NCI-H2029 (cell line): ENCODE measurements at places on chromosomes 2 and 18.

GRCh38 chr2:68236103-68236734 is 16.1 kb downstream of the PPP3R1 start:
- DNase-seq = no peak

DNA sequence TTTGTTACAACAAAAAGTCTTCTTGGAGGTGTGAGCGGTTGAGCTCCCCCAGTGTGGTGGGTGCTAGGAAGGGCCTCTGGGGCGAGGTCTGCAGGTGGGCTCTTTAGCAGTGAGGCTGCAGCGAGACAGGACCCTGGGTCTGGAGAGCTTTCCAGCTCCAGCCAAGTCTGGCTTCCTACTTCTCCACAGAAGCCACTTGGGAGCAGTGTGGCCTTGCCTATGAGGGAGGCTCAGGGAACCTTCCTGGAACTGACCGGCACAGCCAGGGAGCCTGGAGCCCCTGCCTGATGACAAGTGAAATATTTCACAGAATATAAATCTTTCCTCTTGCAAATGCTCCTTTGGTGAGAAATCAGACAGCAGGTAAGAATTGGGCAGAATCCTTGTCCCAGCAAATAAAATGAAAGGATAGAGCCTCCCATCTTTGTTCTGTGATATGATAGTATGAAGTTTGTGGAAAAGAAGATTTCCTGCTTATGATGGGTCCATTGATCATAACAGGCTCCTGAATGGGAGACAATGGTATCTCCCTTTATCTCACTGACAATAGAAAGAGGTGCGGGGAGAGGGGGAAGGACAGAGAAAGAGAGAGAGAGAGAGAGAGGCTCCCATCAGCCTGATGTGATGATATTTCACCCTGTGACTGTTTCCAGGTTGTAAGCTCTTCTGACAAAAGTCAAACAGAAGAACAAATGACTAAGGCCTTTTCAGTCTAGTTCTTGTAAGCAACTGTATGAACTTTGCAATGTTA is 289.8 kb upstream of the SPRED2 start:
- no peak for DNase-seq

DNA sequence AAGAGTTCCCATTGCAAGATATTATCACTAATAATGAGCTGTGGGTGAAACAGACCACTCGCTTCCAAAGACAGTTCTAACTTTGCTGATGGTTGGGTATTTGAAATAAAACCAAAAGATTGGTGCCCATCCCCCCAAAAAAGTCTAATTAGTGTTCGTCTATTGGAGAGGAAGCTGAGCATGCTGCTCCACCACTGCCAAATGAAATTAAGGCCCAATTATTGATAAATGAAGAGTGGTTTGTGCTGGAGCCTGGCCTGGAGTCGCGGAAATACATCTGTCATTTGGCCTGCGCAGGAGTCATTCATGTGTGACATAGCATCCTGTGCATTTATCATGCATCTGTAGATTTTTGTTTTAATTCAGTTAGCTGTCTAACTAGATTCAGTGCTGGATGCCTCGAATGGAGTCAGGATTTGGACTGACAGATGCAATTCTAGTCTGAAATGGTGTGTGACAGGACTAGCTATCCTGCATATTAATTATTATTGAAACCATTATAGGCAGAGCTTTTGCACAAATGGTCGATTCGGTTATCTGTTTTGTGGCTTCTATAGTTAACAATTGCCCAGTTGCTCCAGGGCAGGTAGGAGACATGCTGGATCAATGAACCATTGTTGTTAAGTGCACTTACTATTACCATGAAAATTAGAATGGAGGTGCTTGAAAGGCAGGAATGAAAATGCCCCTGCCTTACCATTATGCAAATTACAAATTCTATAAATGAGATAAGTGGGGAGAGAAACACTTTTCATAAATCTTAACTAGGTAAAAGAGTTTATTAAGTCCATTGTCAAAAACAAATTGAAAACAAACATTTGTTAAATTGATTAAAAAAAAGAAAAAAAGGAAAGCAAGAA is 450.4 kb upstream of the TCF4 start:
- DNase-seq = no peak

- no peak for DNase-seq
Measured at GRCh38 chr2:219893541-219893940, 266.1 kb downstream of the SLC4A3 start.

DNA sequence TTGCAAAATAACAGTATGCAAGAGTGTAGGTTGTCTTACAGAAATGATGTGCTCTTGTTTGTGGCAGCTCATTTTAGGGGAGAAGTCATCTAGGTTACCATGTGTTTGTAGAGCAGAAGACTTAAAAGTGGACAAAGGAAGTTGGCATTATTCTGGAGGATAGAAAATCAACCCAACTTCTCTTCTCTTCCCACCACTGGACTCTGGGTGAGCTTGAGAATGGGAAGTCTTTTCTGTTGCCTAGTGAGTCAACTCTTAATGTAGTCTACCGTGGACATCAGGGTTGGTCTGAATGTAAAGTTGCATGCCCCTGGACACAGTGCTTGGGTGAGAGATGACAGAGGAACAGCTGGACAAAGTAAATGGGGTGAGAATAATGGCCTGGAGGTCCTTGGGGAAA is 98.3 kb downstream of the FMNL2 start:
- no peak for DNase-seq
